Effector memory CD4-positive, alpha-beta T cell (primary cell): ENCODE measurements at places on chromosomes 3 and 15.

DNA sequence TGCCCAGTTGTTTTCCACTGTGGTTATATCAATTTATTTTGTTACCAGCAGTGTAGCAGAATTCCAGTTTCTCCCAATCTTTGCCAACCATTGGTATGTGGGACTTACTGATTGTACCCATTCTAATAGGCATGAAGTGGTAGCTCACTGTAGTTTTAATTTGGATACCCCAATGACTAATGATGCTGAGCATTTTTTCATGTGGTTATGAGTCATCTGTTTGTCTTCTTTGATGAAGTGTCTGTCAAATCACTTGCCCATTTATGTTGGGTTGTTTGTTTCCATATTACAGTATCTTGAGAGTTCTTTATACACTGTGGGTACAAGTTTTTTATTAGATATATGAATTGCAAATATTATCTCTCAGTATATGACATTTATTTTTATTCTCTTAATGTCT lies 644.3 kb downstream of the NR2F2 start:
- no peak for DNase-seq

DNA sequence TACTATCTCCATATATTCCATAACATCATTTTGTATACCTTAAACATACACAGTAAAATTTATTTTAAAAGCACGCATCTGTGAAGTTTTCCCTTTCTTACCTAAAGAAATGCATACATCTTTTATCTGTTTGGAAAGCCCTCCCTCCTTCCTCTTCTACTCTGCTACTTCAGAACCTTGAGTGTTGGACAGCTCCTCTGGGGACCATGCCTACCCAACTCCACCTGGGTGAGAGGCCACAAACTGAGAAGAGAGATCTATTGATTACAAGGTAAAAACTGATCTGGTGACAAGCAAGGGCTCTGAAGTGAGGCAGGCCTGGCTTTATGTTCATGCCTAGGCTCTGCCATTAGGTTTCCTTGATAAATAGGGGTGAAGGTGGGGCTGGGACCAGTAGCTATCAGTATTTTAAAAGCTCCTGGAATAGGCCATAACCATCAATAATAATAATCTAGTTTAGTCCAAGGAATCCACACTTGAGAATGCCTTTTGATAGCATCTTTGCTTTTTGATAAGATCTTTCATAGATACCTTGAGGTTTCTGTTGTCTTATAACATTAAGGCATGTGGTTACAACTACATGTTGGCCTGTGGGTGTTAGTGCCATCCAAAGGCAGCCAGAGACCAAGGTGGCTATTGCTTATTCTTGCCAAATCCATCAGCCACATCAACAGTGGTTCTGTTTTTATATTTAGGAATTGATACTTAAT lies 148.8 kb downstream of the KCNMB2 start:
- no peak for DNase-seq

DNA sequence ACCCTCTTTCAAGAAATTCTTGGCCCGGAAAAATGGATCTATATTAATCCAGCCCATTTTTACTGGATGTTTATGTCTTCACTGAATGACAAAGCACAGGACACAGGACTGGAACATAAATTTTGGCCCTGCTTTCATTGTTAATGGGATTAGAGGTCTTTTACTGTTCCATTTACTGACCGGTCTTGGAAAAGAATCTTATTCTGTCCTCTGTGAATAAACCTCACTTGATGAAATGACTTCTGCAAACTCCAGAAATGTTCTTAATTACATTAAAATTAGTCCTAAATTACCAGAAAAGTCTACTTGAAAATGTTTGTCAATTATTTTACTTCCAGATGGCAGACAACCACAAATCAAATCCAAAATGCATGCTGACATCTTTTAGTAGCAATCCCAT lies 79.3 kb upstream of the SLC24A5 start:
- DNase-seq = no peak

GRCh38 chr3:141106842-141107241 lies 55.7 kb downstream of the SPSB4 start:
- DNase-seq = no peak

- DNase-seq = no peak
These were observed 379.0 kb upstream of the TPRG1 start for GRCh38 chr3:188792793-188793192.

GRCh38 chr15:62877276-62877857 lies 165.2 kb upstream of the TPM1 start:
- DNase-seq = no peak

DNA sequence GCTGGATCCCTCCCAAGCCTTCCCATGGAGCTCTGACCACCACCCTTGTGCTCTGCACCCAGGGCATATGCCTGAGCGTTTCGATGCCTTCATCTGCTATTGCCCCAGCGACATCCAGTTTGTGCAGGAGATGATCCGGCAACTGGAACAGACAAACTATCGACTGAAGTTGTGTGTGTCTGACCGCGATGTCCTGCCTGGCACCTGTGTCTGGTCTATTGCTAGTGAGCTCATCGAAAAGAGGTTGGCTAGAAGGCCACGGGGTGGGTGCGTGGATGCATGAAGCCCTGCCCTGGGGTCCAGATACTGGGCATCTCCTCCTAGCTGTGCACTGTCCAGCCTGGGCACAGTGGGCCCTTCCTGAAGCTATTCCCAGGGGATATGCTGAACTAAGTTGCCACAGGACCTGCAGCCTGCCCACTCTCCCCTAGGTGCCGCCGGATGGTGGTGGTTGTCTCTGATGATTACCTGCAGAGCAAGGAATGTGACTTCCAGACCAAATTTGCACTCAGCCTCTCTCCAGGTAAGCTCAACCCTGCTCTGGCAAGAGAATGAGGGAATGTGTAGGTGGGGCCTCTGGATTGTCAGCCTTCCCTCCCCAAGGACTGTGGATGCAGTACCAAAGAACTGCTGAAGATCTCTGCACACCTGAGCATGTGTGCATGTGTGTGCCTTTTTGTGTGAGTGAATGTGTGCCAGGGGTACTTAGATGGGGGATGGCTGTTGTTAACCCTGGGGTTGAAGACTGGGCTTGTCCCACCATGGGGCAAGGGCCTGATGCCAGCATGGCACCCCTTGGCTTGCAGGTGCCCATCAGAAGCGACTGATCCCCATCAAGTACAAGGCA lies 2.1 kb downstream of the MYD88 start:
- DNase-seq = no peak

- no peak for DNase-seq
These were observed 573.7 kb downstream of the TBL1XR1 start for GRCh38 chr3:176623468-176624150.

- no peak for DNase-seq
These were observed 271.8 kb upstream of the TPM1 start for GRCh38 chr15:62770752-62771151.

GRCh38 chr3:5726621-5727020 lies 539.1 kb downstream of the EDEM1 start:
- DNase-seq = no peak

DNA sequence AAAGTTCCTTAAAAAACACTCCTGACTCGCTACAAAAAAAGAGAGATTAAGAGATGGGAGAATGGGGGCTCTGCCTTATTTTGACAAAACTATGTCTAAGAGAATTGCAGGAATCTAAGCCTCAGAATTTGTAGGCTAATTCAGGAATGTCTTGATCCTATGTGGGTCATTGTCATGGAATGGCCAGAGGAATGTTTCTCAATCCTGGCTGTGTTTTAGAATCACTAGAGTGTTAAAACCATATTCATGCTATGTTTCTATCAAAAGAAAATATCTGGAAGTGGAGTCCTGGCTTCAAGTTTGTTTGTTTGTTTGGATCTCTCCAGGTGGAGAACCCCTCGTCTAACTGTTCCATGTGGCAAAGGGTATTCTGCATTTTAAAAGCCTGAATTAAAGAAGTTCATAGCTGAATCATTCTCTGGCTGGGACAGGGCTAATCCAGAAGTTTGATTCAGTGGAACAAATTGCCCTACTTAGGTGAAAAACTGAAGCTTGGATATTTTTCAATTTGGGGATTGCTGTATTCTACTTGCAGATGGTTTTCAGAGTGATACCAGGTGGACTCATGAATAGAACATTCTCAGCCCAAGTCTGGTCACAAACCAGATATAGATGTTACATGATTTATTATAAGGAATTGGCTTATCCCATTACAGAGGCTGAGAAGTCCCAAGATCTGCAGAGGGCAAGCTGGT lies 28.2 kb downstream of the GJD2 start:
- no peak for DNase-seq

GRCh38 chr3:24185738-24186384 lies 240.8 kb downstream of the NR1D2 start:
- no peak for DNase-seq

GRCh38 chr3:71064291-71064955 lies 519.1 kb downstream of the FOXP1 start:
- DNase-seq = peak; percentile 63

GRCh38 chr15:58109419-58109818 lies 28.8 kb upstream of the AQP9 start:
- DNase-seq = no peak

GRCh38 chr3:128503751-128504532 lies 10.9 kb upstream of the GATA2 start:
- DNase-seq = no peak

- DNase-seq = no peak
These were observed 82.8 kb upstream of the TNFSF10 start for GRCh38 chr3:172606021-172606420.

DNA sequence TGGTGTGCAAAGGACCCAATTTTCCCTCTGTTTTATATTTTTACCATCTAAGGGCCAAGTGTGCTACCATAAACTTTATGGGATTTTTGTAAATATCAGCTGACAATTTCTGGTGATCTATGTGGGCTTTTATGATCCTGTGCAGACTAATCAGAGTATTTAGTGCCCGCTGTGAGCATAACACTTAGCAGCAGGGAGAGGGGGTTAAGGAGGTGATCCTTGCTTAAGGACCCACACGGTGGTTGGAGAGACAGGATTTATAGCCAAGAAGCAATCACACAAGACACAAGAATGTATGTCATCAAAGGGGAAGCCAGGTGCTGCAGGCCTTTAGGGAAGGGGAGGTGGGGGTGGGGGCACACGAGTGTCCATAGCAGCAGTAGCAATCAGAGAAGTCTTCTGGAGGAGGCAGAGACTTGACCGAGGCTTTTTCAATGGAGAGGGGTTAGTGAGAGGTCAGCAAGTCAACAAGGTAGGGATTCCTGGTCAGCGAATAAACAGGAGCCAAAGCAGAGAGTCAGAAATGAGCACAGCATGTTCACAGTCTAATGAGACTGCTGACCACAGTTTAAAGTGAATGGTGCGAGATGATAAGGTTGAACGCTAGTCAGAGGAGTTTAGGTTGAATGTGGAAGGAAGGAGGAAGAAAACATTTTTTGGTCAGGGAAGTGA lies 4.5 kb upstream of the CACNA1D start:
- no peak for DNase-seq

GRCh38 chr3:154151969-154152368 lies 30.8 kb downstream of the ARHGEF26 start:
- no peak for DNase-seq
